Cerebellar cortex (tissue), 1 donor: ENCODE measurements at places on chromosomes 1 and 21.

- DNase-seq, result no peak
Observed at GRCh38 chr1:29393451-29393826, 157.1 kb downstream of the PTPRU start.

- no peak for DNase-seq
Observed at GRCh38 chr1:241817331-241817792, 30.6 kb upstream of the EXO1 start.

GRCh38 chr1:151479462-151479861 lies 20.2 kb upstream of the POGZ start:
- DNase-seq, result no peak

DNA sequence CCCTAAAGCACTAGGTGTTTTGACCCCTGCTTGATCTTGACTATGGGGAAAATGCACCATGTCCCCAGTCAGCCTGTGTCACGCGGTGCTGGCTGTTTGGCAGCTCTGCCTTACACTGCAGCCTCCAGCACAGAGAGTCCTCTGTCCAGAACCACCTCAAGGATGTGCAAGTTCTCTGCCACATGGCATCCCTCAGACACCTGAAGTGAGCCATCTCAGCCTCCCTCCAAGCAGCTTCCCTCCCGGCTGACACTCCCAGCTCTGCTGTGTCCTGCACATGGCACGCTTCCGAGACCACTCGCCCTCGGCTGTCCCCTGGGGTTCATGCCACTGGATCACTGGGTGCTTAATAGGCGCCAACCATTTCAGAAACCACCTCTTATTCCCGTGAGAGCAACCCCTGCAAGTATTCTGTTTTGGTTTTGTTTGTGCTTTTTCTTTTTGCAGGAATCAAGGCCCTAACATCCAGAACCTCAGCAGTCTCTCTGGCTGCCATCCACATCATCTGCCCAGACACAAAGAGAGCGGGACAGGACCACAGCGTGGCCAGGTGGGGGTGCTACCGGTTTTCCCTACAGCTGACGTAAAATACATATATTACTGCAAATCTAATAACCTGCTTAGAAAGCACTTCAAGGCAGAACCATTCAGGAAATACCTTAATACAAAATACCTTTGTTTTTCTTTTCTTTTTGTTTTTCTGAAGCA lies 45.7 kb downstream of the CAPZB start:
- DNase-seq, result peak; percentile 48

DNA sequence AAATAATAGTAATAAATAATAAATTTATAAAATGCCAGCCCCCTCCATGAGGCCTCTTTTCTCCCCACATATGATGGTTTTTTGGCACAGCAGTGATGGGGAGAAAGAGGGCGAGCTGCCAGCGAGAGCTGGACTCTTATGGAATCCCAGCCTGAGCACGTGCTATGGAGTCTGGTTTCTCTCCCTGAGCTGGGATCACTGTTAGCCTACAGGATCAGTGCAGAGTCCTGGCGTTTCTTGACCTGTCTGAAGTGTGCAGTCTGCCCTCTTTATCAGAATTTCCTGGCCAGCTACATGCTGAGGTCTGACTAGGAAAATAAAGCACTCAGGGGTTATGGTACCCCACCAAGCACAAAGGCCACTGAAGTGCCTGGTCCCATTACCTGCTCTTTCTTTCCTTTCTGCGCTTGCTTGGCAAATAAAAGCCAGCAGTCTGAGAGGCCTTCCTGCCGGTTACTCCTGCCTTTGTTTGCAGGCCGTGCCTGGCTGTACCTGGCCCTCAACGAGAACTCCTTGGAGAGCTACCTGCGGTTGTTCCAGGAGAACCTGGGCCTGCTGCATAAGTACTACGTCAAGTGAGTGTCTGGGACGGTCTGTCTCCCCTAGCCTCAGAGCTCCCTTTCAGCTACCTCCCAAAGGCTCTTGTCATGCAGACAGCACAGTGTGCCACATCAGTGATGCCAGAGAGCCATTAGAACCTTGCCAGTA lies 18.5 kb upstream of the SLC25A34 start:
- DNase-seq, result no peak

DNA sequence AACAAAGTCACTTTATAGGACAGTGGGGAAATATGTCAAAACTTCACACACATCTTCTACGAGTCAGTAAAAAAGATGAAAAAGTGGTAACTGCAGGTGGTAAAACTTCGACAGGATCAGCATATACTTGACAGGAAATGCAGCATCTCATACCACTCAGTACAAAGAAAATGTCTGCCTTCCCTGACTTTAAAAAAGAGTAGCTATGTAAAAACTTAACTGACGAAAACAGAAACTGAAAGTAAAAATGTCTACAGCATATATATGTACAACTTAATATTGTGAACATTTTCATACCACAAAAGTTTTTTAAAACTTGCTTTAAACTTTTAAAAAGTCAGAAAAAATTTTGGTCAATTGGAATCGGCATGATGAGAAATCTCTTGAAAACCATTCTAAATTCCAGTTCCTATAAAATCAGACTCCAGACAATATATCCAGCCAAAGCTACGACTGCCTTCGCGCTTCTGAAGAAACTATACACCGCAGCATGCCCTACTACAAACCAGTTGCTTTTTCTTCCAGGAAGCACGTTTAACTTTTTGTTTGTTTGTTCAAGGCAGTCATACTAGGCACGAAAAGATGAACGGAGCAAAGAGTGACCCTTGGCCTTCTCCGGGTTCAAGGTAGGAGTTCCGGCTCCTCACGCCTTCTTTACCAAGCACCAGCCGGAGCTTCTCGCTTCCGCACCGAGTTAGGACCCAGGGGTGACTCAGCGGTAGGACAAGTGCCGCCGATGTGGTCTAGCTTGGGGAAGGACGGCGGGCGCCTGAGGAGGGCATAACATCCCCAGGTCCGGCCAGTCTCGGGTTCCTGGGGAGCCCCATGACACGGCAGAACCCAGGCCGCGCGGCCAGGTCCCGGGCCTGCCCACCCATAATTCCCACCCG lies 612 bp downstream of the PSMA5 start:
- DNase-seq, result no peak
